ENCODE measurements at places on chromosomes 11 and 22. TPM values are rescaled to one million over a fixed set of nuclear protein-coding genes. Genes with fewer than 3 reads are reported as not detected.

APOBEC3G gene
- total RNA-seq, result 48.5 TPM

SCGB2A2 gene
- total RNA-seq, result not detected

- peaks cover 43% of the 10 kb centered on the region for H3K36me3 ChIP-seq
- no peaks in the 10 kb centered on the region for H3K27me3 ChIP-seq
- H3K27ac ChIP-seq, result no peak overlapping the region
These were observed 43.8 kb downstream of the COPB1 start for GRCh38 chr11:14455648-14456430.

- no peak for DNase-seq
- no peak overlapping the region for H3K4me3 ChIP-seq
- peaks cover 4% of the 10 kb centered on the region for H3K27me3 ChIP-seq
- no peak overlapping the region for H3K27ac ChIP-seq
- H3K36me3 ChIP-seq, result peaks cover 5% of the 10 kb centered on the region
These were observed 18.6 kb downstream of the GLB1L2 start for GRCh38 chr11:134350381-134350780.

DNA sequence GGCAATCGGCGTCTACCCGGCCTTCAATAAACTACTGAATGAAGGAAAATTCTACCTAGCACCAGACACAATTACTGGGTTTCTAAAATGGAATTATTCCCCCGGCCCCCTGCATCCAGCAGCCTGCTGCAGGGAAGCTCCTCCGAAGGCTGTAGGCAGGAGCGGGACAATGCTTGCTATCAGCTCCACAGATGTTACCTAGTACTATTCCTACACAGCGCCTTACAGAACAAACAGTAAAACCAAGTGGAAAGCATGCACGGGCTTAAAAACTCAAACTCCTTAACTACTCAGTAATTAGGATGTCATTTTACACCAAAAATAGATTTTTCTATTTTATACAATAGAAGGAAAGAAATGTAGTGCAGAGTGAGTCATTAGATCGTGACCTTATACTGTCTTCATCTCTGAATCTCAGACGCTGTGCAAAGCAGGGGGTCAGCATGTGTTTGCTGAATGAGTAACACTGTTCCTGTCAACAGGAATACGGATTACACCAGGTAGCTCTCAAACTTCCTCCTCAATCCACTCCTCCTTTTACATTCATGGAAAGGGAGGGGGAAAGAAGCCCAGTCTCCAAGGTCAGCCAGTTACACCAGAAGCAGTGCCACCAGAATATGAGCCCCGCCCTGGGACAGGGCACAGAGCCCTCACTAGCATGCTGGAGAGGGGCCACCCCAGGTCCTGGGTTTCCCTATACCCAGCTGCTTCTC, 74.9 kb downstream of the PACSIN2 start:
- peaks cover 5% of the 10 kb centered on the region for H3K36me3 ChIP-seq
- H3K27me3 ChIP-seq, result no peaks in the 10 kb centered on the region
- H3K4me1 ChIP-seq, result peaks cover 22% of the 10 kb centered on the region
- DNase-seq, result no peak
- H3K4me3 ChIP-seq, result no peak overlapping the region

All from activated CD4-positive, alpha-beta T cell treated with anti-CD3 and anti-CD28 coated beads, Interleukin-2, amount 10 ng/mL, durations not matched to agents 24 days and 14 days (primary cell).